ENCODE measurements at places on chromosomes 13 and 19. TPM values are rescaled to one million over a fixed set of nuclear protein-coding genes. Genes with fewer than 3 reads are reported as not detected.

GRCh38 chr13:58804832-58805231 lies 1173.3 kb downstream of the PCDH17 start:
- no peaks in the 10 kb centered on the region for H3K4me1 ChIP-seq
- no peak overlapping the region for H3K27ac ChIP-seq
- no peak for DNase-seq
- H3K4me3 ChIP-seq = no peak overlapping the region
- H3K27me3 ChIP-seq = no peaks in the 10 kb centered on the region

DNA sequence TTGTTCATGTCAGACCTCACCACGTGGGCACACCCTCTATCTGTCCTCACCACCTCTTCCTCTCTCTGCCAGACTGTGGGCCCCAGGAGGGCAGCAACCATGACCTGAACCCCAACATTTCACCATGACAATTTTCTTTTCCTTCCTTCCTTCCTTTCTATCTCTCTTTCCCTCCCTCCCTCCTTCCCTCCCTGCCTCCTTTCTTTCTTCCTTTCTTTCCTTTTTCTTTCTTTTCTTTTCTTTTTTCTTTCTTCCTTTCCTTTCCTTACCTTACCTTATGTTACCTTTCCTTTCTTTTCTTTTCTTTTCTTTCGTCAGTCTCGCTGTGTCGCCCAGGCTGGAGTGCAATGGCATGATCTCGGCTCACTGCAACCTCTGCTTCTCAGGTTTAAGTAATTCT lies 8.7 kb upstream of the FCER2 start:
- H3K4me1 ChIP-seq = no peaks in the 10 kb centered on the region
- H3K4me3 ChIP-seq = no peak overlapping the region
- no peak overlapping the region for H3K27ac ChIP-seq

GRCh38 chr19:2561895-2562294 lies 86.0 kb downstream of the GADD45B start:
- DNase-seq = peak; percentile 62
- no peaks in the 10 kb centered on the region for H3K36me3 ChIP-seq
- no peaks in the 10 kb centered on the region for H3K27me3 ChIP-seq

Gene OR7D2
- not detected for total RNA-seq

DNA sequence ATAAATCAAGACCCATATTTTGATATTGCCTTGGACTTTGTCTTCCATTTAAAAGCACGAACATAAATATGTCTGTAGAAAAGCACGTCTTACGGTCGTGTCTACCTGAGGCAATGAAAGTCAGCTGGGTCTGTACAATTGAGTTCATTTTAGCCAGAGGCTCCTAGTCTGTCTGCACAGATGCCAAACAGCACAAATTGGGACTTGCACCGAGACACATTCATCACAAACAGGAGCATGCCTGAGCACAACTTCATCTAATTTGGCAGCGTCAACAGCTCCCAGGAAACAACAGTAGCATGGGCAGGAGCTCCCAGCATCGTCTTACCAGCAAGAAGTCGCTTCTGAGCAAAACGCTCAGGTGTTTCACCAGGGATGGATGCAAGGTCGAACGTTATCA lies 687.0 kb downstream of the EFNB2 start:
- H3K4me3 ChIP-seq = no peak overlapping the region
- no peaks in the 10 kb centered on the region for H3K27me3 ChIP-seq
- H3K4me1 ChIP-seq = no peaks in the 10 kb centered on the region
- H3K36me3 ChIP-seq = no peaks in the 10 kb centered on the region
- no peak overlapping the region for H3K27ac ChIP-seq
- no peak for DNase-seq

Gene DAND5
- total RNA-seq = not detected

Gene LRP3
- 21.6 TPM for total RNA-seq

DNA sequence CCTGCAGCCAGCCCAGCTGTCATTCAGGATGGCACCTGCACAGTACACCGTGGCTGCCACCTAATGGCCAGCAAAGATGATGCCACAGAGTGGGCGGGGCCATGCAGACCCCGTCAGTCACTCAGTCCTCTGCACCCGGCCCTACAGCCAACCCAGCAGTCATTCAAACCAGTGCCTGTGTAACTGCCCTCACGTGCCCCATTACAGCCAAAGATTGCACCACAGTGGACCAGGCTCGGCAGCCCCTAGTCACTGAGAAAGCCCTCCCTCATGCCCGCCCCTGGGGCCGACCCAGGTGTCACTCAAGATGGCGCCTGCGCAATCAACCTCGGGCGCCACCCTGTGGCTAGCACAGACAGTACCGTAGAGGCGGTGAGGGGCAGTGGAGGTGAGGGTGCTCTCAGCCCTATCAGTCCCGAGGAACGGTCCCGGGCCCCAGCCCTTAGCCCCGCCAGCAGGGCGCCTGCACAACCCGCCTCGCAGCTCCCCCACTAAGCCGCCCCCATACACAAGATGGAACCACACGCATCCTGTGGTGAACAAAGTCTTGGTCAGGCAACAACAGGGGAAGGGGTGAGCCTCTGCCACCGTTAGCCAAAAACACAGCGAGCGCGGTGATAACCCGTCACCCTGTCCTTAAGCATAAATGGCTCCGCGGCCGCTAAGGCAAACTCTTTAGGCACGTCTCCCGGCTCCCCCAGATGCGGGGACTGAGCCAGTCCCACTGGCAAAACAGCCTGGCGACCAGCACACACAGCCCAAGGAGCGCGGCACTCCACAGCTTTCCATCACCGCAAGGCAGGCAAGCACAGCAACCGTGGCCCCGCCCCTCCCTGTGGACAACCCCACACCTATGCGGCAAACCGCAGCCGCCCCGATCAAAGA lies 2.3 kb downstream of the PEG3 start:
- peak overlapping the region; percentile 25 for H3K27ac ChIP-seq
- peak overlapping the region; percentile 4 for H3K4me3 ChIP-seq
- DNase-seq = peak; percentile 73
- H3K4me1 ChIP-seq = no peaks in the 10 kb centered on the region
- no peaks in the 10 kb centered on the region for H3K27me3 ChIP-seq

GRCh38 chr19:29255912-29256311 lies 43.0 kb upstream of the UQCRFS1 start:
- no peak overlapping the region for H3K4me3 ChIP-seq
- no peaks in the 10 kb centered on the region for H3K4me1 ChIP-seq
- DNase-seq = no peak
- H3K27me3 ChIP-seq = no peaks in the 10 kb centered on the region
- no peaks in the 10 kb centered on the region for H3K36me3 ChIP-seq

GRCh38 chr13:81929988-81930387 lies 1589.1 kb upstream of the SPRY2 start:
- H3K4me1 ChIP-seq = no peaks in the 10 kb centered on the region
- DNase-seq = no peak
- H3K4me3 ChIP-seq = no peak overlapping the region

Gene PPFIA3
- total RNA-seq = 4.2 TPM

DNA sequence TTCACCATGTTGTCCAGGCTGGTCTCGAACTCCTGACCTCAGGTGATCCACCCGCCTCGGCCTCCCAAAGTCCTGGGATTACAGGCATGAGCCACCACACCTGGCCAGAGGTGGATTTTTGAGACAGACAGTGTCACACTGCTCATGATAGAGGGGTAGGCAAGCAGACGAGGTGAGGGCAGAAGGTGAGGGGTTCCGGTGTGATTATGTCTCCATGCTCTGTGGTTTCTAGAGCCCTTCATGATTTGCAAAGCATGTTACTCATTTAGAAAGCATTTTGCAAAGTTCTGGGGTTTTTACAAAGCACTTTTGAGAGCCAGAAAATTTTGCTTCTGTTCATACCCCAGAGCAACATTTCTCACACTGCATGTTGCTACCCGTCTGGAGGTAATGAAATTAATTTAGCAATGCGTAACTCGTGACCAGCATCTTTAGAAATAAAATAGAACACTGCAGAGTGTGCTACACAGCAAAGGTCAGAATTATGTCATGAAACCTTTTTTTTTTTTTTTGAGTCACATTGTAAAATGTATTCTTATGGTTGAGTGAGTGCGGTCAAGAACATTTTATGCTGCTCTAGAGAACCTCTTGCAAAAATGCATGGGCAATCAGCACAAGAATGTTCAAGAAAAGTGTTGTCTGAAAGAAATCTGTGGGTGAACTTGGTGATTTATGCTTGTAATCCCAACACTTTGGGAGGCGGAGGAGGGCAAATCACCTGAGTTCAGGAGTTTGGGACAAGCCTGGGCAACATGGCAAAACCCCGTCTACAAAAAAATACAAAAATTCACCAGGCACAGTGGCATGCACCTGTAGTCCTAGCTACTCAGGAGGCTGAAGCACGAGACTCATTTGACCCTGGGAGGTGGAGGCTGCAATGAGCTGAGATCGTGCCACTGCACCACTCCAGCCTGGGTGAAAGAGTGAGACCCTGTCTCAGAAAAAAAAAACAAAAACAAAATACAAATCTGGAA lies 58.0 kb downstream of the MAP4K1 start:
- no peaks in the 10 kb centered on the region for H3K36me3 ChIP-seq
- H3K4me3 ChIP-seq = no peak overlapping the region
- no peaks in the 10 kb centered on the region for H3K27me3 ChIP-seq
- no peaks in the 10 kb centered on the region for H3K4me1 ChIP-seq

GRCh38 chr13:79402074-79402635 lies 3.9 kb downstream of the RBM26 start:
- no peak overlapping the region for H3K27ac ChIP-seq
- no peaks in the 10 kb centered on the region for H3K27me3 ChIP-seq
- H3K36me3 ChIP-seq = no peaks in the 10 kb centered on the region
- no peak overlapping the region for H3K4me3 ChIP-seq
- no peak for DNase-seq

Gene ZNF534
- total RNA-seq = not detected

DNA sequence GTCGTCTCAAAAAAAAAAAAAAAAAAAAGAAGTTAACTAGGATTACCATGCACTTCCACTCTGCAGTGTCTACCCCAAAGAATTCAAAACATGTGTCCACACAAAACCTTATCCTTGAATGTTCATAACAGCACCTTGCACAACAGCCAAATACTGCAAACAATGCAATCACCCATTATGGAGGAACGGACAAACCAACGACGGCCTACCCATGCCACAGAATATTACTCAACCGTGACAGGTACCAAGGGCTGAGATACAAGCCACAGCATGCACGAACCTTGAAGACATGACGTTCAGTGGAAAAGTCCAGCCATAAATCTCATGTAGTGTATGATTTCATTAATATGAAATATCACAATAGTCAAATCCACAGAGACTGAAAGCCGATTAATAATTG lies 3.0 kb upstream of the SHISA7 start:
- H3K36me3 ChIP-seq = no peaks in the 10 kb centered on the region
- no peaks in the 10 kb centered on the region for H3K4me1 ChIP-seq

- no peak for DNase-seq
- no peak overlapping the region for H3K4me3 ChIP-seq
- no peaks in the 10 kb centered on the region for H3K36me3 ChIP-seq
- H3K4me1 ChIP-seq = no peaks in the 10 kb centered on the region
- H3K27ac ChIP-seq = no peak overlapping the region
- no peaks in the 10 kb centered on the region for H3K27me3 ChIP-seq
These were observed 692.8 kb upstream of the SGCG start for GRCh38 chr13:22487932-22488331.

- peak; percentile 79 for DNase-seq
- H3K4me1 ChIP-seq = no peaks in the 10 kb centered on the region
- H3K4me3 ChIP-seq = no peak overlapping the region
These were observed 17.2 kb upstream of the CFAP97D2 start for GRCh38 chr13:114161644-114162532.

Gene ZNF419
- total RNA-seq = 12.8 TPM

DNA sequence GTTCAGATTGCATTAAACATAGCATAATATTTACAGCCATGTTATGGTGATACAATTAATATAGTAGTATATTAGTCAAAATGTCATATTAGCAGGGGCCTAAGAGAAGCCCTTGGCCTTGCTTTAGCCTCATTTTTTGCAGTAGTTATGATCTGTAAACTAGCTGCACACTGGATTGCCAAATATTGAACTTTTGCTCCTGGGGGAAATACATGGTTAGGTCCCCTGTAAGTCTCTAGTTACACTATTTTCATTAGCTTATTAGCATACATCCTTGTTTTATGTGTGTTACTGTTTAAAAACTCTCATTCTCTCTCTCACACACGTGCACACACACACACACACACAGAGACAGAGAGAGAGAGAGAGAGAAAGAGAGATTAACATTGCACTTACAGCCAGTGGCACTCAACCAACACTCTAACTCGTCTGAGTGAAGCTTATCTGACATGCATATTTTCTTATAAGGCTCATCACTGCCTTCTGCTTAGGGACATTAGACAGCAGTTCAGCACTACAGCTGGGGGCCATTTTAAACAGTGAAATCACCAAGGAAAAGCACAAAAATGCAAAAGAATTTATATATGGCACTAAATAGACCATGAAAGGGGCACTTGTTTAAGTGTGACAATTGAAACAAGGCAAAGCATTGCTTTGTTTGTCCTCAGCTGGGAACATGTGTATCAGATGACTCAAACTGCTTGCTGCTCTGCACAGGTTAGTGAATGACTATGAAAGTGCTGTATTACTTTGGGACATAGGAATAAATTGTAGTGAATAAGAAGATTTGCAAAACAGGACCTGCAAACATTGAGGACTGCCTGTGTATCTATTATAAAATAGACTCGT lies 278.7 kb downstream of the GPC6 start:
- no peaks in the 10 kb centered on the region for H3K27me3 ChIP-seq
- H3K4me1 ChIP-seq = no peaks in the 10 kb centered on the region
- no peak overlapping the region for H3K4me3 ChIP-seq
- DNase-seq = no peak
- H3K27ac ChIP-seq = no peak overlapping the region
- H3K36me3 ChIP-seq = no peaks in the 10 kb centered on the region

Gene RASIP1
- 31.2 TPM for total RNA-seq

- no peak for DNase-seq
- H3K4me3 ChIP-seq = no peak overlapping the region
- H3K27me3 ChIP-seq = no peaks in the 10 kb centered on the region
- no peak overlapping the region for H3K27ac ChIP-seq
These were observed 112.5 kb downstream of the SOX1 start for GRCh38 chr13:112179421-112179820.

DNA sequence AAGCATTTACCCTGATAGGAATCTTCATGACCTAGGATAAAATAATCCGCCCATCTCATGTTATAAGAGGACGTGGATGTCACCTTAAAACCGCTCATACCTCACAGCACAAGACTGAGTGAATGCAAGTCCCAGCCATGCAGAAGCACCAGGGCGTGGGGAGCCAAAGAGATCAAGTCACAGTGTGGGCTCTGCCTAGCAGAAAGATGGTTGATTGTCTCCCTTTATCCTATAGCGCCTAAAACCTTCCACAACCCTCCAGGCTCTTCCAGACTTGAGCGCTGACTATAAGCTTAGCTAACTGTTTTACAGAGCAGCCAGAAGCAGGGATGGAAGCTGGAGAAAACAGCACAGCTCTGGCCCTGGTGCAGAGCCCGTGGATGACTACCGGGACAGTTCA lies 6.8 kb upstream of the ANKRD10 start:
- H3K4me1 ChIP-seq = no peaks in the 10 kb centered on the region
- no peak overlapping the region for H3K27ac ChIP-seq
- H3K27me3 ChIP-seq = no peaks in the 10 kb centered on the region
- no peak for DNase-seq
- H3K4me3 ChIP-seq = no peak overlapping the region

Data from aorta (tissue), 5 donors.